GM23248 (cell line): ENCODE measurements at places on chromosomes 6 and 20. TPM values are rescaled to one million over a fixed set of nuclear protein-coding genes. Genes with fewer than 3 reads are reported as not detected.

GRCh38 chr20:35104685-35105295, 12.2 kb upstream of the TRPC4AP start:
- no peak for DNase-seq

BTN1A1 gene
- polyA plus RNA-seq = not detected in 2 replicates

DNA sequence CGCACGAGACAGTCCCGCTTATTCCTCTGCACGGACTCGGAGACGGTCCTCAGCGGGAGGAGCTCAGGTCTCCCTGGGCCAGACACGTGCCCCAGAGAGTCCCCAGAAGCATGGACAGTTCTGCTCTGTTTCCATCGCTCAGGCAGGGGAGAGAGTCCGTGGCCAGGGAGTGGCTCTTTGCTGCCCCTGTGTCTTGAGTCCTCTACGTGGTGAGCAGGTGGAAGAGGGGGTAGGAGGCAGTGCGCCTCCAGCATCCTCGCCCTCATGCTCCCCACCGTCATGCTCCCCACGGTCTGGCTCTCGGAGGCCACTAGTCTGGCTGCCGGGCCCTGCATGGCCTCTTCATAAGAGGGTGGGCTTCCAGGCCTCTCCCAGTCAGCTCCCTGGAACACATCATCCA, 8.9 kb downstream of the TAGAP start:
- DNase-seq = no peak

TCP11 gene
- not detected in 2 replicates for polyA plus RNA-seq

MOXD1 gene
- 557 and 564 TPM in 2 replicates for polyA plus RNA-seq

- peak; percentile 86 for DNase-seq
Observed at GRCh38 chr20:63641792-63642523, 11.3 kb downstream of the STMN3 start.

DNA sequence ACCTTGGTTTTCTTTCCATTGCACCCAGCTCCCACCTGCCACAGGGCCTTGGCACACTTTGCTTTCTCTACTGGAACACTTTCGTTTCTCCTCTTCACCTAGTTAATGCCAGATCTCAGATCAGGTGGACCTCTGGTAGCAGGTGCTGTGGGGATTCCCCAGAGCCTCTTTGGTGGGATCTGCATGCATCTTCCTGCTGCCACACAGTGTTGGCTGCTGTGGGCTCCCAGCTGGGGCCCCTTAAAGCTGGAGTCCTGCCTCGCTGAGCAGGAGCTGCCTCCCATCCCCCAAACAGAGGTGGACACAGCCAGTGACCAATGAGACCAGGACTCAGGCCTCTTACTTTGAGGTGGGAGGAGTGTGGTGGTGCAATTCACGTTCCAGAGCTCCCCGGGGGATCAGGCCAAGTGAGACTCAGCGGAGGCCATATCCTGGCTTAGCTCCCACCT, 28.4 kb downstream of the CEBPB start:
- no peak for DNase-seq

GRCh38 chr6:170139531-170139930, 151.3 kb downstream of the DLL1 start:
- no peak for DNase-seq
